Astrocyte of the hippocampus (primary cell): ENCODE measurements at places on chromosomes 6 and 20.
A peak's percentile ranks its signal among the peaks of the same experiment; 100 is the strongest.

- DNase-seq, result no peak
Observed at GRCh38 chr6:36818756-36819155, 20.5 kb downstream of the CPNE5 start.

DNA sequence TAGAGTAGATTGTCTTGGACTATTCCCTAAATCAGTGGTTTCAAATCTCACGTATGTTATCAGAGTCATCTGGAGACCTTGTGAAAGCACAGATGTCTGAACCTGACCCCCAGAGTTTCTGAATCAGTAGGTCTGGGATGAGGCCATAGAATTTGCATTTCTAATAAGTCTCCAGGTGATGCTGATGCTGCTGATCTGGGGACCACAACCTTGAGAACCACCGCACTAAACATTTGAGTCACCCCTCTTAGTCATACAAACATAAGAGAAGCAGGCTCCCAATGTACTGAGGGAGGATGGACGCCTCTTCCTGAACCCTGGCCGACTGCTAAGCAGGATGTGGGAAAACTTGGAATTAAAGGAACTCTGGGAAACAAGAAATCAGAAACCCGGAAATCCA is 187.8 kb upstream of the PRDM1 start:
- peak; percentile 39 for DNase-seq

DNA sequence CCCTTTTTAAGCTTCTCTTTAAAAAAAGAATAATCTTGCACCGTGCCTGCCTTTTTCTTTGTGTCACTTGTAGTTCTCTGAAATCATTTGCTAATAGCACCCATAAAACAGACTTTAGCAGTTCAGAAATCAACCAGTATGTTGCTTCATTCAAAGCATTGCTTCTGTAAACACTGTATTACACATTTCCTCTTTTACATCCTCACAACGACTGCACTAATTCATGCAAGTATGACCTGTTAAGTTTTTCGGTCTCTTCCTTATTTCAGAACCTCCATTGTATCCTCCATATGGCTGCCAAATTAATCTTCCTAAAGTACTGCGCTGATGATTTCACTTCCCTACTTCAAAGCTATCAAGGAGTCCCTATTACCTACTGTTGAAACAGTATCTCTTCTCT is 142.9 kb upstream of the RNF217 start:
- no peak for DNase-seq

- DNase-seq, result peak; percentile 63
Observed at GRCh38 chr6:106517706-106518105, 111.6 kb downstream of the RTN4IP1 start.

GRCh38 chr6:54291738-54292137 is 16.5 kb upstream of the TINAG start:
- DNase-seq, result peak; percentile 28

DNA sequence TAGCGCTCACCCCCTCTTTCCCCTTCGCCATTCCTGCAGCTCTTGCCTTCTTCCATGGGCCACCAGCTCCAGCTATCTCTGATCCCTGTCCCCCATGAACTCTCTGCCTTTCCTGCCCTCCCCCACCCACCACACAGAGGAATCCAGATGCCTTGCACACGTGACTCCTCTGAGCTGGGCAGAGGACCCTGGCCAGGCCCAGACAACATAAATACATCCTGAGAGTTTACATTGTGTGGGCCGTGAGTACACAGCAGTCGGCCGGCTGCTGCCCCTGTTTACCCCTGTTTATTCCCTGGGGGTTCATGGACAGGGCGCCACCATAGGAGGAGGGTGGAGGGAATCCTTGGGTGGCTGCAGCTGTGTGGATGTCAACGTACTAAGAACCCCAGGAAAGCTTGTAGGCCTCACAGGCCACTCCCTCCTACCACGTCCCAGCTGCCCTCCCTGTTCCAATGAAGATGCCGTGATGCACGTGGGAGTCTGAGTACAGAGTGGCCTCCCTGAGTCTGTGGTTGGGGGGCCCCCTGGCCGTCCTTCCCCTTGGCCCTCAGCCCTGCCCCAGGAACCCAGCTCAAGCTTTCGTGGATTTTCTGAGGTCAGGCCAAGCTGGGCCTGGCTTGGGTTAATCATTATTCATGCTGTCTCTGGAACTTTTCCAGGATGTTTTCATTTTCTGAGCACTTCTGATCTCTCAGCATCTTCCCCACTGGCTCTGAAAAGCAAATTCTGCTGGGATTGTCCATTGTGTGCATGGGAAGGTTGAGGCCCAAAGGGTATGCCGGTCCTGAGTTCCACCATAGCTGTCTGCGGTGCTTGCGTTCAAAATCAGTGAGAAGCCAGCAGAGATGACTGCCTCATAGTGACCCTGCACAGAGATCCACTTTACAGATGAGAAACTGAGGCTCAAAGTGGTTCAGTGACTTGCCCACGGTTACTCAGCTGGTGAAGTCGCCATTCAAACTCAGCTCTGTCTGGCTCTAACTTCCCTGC is 136.3 kb downstream of the MRPL14 start:
- DNase-seq, result peak; percentile 38

- no peak for DNase-seq
Observed at GRCh38 chr20:23180451-23180921, 94.4 kb upstream of the CD93 start.

DNA sequence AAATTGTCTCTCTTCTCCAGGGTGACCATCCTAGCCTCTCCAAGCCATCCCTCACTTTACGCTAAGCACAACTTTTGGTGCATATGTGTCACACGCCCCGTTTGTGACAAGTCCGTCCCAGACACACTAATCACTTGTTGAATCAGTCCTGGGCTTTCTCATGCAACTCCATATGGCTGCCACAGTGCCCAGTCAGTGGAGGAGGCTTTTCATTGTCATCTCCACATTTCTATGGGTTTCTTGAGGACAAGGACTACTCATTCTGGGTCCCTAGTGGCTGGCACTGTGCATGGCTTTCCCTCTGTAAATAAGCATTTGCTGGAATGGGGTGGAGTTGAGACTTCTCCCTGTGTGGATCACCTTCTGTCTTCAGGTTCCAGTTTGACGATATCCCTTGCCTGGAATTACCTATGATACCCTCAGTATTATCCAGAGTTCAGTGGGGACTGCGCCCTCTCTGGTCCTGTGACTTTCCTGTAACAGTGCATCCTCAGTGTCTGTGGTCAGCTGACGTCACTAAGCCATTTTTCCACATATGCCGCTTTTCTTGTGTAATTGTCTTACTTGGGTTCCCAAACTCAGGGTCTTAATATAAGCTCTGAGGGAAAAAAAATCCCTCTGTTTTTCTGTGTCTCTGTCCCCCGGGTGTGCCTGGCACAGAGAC is 59.8 kb upstream of the MYL9 start:
- DNase-seq, result no peak

DNA sequence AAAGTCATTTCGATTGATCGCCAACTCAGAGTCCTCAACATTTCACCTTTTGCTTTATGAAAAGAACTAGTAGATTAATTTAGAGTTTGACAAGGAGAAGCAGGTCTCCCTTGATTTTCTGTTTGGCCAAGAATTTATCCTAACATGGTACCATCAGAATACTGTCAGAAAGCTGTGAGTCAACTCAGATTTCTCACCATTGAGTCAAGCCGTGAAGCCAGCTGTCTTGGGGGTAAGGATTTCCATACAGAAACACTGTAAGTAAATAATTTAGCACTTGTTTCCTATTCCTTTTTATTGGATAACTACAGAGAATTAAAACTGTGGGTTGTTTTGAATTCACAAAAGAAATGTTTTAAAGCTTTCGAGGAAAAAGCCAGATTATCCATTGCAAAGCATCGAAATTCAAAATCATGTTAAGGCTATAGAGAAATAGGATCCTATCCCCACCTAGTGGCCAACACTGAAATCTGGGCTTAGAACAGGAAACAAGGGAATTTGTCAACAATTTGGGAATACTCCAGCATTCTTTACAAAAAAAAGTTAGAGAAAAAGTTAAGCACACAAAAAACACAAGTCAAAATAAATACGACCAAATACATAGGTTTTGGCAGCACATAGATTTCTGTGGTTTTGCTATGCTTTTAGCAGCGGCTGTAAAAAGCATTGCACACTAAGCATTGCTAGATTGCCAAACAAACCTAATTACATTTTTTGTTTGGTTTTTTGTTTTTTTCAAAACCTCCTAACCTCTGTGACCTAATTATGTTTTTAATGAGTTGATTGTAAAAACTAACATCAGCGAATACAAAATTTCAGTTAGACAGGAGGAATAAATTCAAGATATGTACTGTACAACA is 44.2 kb downstream of the COL11A2 start:
- DNase-seq, result peak; percentile 69

GRCh38 chr20:57190536-57191264 is 75.7 kb downstream of the BMP7 start:
- no peak for DNase-seq

- DNase-seq, result no peak
Observed at GRCh38 chr20:17229256-17229655, 2.4 kb downstream of the PCSK2 start.

DNA sequence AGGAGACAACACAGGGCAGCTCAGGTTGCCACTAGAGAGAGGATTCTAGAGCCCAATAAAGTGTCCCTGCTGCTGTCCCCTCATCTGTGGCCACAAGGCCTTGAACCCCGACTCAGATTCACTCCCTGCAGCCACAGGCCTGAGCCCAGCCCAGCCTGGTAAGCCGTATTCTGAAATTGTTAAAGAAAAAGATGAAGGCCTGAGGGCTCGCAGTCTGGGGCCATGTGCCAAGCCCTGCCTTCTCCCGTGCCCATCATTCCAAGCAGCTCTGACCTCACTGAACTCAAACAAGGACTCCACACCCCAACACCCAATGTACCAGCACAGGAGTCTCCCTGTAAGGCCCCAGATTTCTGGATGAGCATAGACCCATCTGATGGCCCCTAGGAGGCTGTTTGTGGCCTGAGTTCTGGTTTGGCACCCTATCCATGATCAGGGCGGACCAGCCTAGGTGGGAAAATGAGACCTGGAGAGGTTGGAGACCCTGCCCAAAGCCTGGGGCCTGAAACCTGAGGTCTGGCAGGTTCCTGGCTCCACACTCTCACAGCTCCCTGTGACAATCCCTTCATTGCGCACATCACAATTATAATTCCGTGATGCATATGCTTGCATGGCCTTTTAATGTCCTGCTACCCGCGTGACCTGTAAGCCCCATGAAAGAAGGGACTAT is 62.0 kb upstream of the TOP1 start:
- DNase-seq, result no peak

DNA sequence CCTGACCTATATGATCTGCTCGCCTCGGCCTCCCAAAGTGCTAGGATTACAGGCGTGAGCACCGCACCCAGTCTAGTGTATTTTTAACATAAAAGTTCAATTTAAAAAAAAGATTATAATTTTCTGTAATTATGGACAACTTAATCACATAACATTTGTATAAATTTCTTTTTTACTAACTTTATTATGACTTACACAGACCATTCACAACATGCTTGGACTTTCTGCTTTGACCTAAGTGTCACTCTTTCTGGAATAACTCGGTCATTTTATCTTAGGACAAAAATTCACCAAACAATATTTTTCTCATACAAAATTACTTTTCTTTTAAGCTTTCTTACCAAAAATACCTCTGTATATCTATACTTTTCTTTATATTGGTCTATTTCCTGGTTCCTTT is 15.4 kb upstream of the IL22RA2 start:
- no peak for DNase-seq

GRCh38 chr20:1721687-1722512 is 64.3 kb upstream of the SIRPG start:
- DNase-seq, result no peak

DNA sequence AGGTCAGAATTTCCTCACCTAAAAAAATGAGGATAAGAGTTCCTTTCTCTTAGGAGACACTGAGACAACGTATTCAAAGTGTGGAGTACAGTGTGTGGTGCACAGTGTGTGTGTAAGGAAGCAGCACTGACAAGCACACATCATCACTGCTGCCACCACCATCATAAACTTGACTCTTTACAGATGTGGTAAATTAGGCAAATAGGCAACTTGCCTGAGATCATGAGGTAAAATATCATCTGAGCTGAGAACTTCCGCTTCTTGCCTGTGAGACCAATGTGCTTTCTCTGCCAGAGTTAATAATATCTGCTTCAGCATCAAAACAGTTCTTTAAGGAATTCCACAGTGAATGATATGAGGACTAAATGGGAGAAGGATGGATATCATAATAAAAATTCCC is 52.7 kb downstream of the LYRM4 start:
- DNase-seq, result no peak

- DNase-seq, result no peak
Observed at GRCh38 chr20:32411955-32412706, 54.0 kb downstream of the ASXL1 start.

DNA sequence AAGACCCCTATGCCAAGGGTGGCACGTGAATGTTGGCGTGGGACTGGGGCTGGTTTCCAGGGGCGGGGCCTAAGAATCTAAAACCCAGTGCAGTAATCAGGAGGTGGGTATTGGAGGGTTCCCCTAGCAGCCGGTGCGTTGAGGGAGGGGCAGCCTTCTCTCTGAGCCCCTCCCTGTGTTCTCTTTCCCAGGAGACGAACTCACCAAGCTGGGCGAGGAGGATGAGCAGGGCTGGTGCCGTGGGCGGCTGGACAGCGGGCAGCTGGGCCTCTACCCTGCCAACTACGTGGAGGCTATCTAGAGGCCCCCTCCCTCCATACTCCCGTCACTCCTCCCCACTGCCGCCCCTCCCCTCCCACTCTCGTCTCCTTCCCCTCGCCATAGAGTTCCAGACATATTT is 23.9 kb downstream of the SPDEF start:
- no peak for DNase-seq

DNA sequence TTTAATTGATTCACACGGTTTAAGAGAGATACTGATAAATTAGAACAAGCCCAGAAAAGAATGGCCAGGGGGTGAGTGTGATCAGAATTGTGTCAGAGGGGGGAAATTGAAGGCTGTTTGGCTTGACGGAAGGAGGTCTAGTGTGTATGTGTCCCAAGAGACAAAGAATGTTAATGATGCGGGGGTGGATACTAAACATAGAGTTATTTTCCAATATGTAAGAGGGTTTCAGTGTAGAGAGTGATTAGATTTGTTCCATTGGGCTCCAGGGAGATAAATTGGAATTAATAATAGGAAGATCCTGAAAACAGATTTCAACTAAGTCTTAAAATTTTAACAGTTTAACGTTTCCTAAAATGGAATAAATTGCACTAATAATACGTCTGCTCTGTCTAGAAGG is 38.1 kb upstream of the UTRN start:
- DNase-seq, result no peak

DNA sequence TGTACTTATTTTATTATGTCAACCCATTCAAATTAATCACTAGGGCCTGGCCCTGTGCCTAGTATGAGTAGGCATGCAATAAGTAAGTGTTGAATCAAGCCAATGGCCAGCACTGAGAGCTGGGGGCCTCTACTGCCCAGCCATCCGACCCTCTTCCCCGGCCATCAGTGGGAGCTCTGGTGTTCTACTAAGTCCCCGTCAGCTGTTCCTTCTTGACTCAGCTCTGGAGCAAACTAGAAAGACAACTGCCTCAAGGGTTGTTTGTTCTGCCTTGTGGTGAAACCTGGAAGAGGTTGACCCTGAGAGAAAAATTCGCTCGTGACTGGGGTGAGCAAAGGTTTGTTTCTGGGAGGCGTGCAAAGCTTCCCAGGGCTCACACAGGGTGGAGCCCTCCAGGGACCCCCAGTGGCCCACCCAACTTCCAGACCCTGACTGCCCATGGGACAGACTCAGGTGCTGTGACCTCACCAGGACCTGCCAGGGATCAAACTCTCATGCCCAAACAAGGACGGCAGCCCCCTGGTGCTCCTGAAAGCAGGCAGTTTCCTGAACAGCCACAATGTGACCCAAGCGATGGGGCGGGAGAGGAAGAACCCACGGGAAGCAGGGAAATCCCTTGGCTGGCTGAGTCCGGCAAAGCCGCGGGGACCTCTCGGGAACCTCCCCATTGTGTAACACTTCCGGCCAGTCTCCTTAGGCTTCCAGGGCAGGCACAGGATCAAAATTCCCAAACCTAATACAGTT is 50.4 kb downstream of the BANF2 start:
- no peak for DNase-seq

- DNase-seq, result peak; percentile 17
Observed at GRCh38 chr6:121523628-121524027, 88.2 kb downstream of the GJA1 start.
